ENCODE measurements at places on chromosomes 7 and 10. TPM values are rescaled to one million over a fixed set of nuclear protein-coding genes. Genes with fewer than 3 reads are reported as not detected.

MYPN gene
- total RNA-seq = not detected

LRMDA gene
- total RNA-seq = not detected

GIMAP5 gene
- total RNA-seq = 46.7 TPM

RPEL1 gene
- not detected for total RNA-seq

ASIC3 gene
- total RNA-seq = 4.0 TPM

- peaks cover 5% of the 10 kb centered on the region for H3K4me1 ChIP-seq
- no peaks in the 10 kb centered on the region for H3K36me3 ChIP-seq
- H3K4me3 ChIP-seq = no peak overlapping the region
- DNase-seq = no peak
Observed at GRCh38 chr7:151927011-151927410, 29.2 kb upstream of the GALNTL5 start.

DNA sequence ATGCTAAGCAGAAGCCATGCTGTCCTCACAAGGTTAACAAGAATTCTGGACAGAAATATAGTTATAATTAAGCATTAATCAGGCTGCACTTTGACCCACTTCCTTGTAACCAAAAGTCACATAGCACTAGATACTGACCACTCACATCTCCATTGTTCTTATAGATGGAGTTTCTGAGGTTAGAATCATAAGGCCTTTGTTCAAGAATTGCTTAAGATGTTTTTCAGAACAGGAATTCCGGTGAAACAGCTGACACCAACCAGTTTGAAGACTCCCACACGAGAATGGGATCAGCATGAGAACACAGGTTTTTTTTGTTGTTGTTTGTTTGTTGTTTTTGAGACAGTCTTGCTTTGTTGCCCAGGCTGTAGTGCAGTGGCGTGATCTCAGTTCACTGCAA, 488.3 kb upstream of the NRP1 start:
- no peaks in the 10 kb centered on the region for H3K4me1 ChIP-seq
- H3K27me3 ChIP-seq = no peaks in the 10 kb centered on the region
- no peaks in the 10 kb centered on the region for H3K36me3 ChIP-seq
- no peak for DNase-seq
- no peak overlapping the region for H3K27ac ChIP-seq
- H3K4me3 ChIP-seq = no peak overlapping the region

DNA sequence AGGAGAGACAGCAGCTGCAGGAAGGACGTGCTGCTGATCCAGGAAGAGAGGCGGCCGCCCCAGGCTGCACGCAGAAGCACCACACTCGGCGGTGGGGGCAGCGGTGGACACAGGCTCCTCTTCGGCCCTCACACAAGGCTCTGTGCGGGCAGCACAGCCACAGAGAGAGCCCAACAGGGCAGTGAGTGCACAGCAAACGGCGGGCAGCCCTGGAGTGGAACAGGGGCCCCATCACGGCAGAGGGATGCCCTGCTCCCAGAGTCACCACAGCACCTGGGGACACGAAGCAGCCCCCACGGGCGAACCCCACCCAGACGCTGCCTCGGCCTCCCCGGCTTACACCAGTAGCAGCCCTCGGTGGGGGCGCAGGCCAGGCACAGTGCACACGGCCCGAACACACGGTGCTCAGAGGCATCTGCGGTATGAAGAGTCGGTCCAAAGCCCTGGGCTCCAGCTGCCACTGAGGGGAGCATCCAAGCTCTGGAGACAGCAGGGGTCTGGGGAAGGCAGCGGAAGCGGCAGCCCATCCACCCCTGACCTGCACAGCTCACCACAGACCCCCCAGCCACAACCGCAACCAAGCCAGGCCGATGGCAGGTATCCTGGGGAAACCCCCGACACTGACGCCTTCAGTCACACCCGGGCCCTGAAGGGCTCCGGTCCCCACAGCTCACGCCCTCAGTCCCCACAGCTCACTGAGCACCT, 16.8 kb downstream of the NUDT1 start:
- H3K27me3 ChIP-seq = no peaks in the 10 kb centered on the region
- no peak for DNase-seq
- H3K27ac ChIP-seq = no peak overlapping the region
- no peak overlapping the region for H3K4me3 ChIP-seq

- no peak for DNase-seq
- H3K4me3 ChIP-seq = no peak overlapping the region
- peaks cover 72% of the 10 kb centered on the region for H3K36me3 ChIP-seq
- no peak overlapping the region for H3K27ac ChIP-seq
- H3K27me3 ChIP-seq = no peaks in the 10 kb centered on the region
Observed at GRCh38 chr10:28595613-28596012, 62.7 kb downstream of the WAC start.

DNA sequence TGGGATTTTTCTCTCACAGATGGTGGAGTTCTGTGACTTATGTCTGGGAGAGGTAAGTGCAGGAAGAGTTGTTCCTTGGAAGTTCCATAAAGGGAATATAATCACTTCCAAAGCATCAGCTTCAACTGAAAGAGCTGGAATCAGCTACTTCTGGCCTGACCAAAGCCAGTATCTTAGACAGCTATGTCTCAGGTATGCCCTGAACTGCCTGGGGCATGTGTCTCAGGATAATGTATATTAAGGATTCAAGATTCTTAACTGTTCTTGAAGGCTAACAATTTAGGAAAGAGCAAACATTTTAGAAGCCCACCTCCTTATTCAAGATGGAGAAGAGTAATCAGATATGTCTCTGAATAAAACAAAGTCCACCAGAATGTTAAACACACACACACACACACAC, 12.4 kb upstream of the NOBOX start:
- no peak for DNase-seq
- H3K36me3 ChIP-seq = no peaks in the 10 kb centered on the region
- no peak overlapping the region for H3K27ac ChIP-seq
- no peak overlapping the region for H3K4me3 ChIP-seq

- H3K36me3 ChIP-seq = peaks cover 10% of the 10 kb centered on the region
- H3K27ac ChIP-seq = peak overlapping the region; percentile 85
- no peaks in the 10 kb centered on the region for H3K27me3 ChIP-seq
- no peak overlapping the region for H3K4me3 ChIP-seq
Observed at GRCh38 chr7:114789871-114790311, 132.0 kb upstream of the MDFIC start.

- no peaks in the 10 kb centered on the region for H3K4me1 ChIP-seq
- H3K27me3 ChIP-seq = peaks cover 5% of the 10 kb centered on the region
- no peak overlapping the region for H3K4me3 ChIP-seq
- DNase-seq = no peak
Observed at GRCh38 chr7:132750530-132751217, 174.4 kb upstream of the PLXNA4 start.

Data from activated T-helper 2 cell treated with anti-CD3 and anti-CD28 coated beads, Interferon-gamma antibody, Interleukin-2, Interleukin-4, amounts not matched to agents 10 μg/mL and 5 μg/mL and 100 μg/mL, durations not matched to agents 14 hours and 24 hours and 36 hours (primary cell).